Activated T-helper 1 cell treated with Interleukin-2 at 50 U/mL for 16 hours (primary cell): ENCODE measurements at places on chromosomes 2 and 18.

GRCh38 chr2:48715042-48715899 lies 40.3 kb downstream of the LHCGR start:
- DNase-seq: no peak

GRCh38 chr2:235162082-235162836 lies 210.4 kb downstream of the SH3BP4 start:
- no peak for DNase-seq

DNA sequence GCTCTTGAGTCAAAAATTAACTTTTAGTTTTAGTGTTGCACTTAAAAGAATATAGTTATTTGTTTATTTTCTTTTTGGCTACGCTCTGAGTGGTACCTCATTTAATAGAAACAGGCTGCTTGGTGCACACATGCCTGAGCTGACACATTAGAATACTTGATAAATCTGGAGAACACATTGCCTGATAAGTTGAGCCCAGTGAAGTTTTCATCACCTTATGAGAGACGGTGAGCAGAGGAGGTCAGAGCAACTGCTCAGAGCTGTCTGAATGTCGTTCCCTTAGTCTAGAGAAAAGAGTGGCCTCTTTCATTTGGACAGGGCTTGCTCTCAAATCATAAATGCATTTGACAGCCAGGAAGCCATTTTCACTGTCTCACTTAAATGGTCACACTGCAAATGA lies 715.9 kb downstream of the MBD2 start:
- no peak for DNase-seq

DNA sequence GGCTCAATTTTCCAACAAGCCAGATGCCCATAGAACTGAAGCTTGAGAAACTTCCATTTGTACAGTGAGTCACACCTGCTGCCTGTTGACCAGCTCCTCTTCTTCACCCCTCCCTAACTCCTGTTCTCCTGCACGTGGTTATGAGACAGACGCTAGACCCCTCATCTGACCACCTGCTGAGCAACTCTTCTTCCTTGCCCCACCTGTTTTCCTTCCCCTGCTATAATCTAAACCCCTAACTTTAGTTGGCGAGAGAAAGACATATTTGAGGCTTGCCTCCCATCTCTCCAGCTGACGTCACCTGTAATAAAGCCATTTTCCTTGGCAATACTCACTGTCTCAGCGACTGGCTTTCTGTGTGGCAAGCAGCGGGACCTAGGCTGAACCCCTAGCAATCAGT lies 22.3 kb upstream of the ITM2C start:
- no peak for DNase-seq

DNA sequence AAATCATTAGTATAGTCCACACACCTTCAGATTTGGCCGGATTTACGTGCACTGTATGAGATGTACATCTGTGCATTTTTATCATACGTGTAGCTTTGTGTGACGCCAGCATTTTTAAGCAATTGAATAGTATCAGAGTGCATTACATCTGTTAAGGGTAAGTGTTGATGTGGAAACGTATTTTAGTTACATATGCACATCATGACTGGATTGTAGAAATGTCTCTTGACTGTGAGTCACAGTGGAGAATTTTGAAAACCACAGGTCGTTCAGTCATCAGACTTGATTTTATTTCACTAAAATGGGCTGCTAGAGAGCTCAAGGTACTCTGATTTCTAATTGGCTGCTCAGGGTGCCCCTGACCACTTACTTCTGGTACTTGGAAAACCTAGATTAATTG lies 5.4 kb upstream of the GPBAR1 start:
- DNase-seq: no peak

- DNase-seq: no peak
These were observed 111.5 kb upstream of the SULT1C3 start for GRCh38 chr2:108128249-108128648.

DNA sequence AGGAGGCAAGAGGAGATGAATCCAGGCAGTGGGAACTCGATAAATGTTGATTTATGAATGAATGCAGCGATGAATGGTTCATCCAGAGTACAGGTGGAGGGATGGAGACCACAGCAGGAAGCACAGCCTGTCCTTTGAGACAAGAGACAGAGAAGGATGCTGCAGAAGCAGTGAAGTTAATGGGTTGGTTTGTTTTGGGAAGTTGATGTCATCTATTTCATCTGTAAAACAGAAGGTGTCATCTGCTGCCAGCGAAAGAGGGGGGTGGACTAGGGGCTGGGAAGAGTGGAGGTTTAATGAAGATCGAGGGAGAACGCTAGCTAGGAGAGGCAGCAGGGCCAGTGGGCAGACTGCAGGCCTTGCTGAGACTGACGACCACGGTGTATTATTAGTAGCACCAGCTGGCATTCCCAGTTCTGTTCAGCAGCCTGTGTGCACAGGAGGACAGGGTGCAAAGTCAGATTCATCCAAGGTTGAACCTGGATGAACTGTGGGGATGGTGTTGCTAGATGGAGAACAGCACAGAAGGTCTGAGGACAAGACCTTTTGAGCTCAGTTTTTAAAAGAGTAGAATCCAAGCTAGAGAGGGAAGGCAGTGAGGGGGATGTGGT lies 120.3 kb upstream of the CAPN13 start:
- no peak for DNase-seq

GRCh38 chr2:138943470-138943869 lies 163.3 kb upstream of the NXPH2 start:
- no peak for DNase-seq

- DNase-seq: no peak
These were observed 1613.3 kb upstream of the PIK3C3 start for GRCh38 chr18:40341701-40342100.

DNA sequence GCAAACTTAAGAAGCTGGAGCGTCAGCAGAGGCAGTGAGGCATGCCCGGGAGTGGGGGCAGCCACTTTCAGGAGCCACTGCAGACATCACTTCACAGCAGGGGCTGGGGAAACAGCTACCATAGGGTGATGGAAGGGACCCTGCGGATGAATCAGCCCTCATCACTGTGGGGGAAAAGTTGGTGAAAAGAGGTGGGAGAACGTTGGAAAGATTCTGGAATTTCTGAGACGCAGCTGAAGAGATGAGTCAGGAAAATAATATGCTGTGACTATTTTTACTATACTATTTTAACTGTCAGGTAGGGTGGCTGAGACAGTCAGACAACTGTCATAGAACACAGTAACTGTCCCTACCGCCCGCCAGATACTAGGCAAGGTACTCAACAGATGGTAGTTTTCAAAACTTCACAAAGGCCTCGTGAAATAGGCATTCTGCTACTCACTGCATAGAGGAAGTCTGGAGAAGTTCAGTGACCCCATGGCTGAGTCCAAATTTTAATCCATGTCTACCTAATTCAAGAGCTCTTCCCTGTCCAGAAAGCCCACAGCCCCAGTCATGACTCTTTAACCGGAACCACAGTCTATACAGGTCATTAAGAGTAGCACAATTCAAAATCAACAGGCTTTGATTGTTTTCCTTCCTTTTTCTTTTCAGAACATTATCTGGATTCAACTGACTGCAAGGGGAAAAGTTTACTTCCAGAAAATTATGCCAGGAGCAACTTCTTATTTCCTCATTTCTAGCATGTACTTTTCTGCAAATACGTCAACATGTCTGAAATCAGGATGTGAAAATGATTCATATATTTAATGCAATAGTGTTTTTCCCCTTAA lies 39.3 kb upstream of the EPB41L3 start:
- no peak for DNase-seq

- no peak for DNase-seq
These were observed 27.4 kb upstream of the MTIF2 start for GRCh38 chr2:55296393-55296792.

GRCh38 chr2:47360927-47361326 lies 42.0 kb upstream of the MSH2 start:
- no peak for DNase-seq

GRCh38 chr2:217248312-217248935 lies 388.6 kb upstream of the TNP1 start:
- DNase-seq: no peak

DNA sequence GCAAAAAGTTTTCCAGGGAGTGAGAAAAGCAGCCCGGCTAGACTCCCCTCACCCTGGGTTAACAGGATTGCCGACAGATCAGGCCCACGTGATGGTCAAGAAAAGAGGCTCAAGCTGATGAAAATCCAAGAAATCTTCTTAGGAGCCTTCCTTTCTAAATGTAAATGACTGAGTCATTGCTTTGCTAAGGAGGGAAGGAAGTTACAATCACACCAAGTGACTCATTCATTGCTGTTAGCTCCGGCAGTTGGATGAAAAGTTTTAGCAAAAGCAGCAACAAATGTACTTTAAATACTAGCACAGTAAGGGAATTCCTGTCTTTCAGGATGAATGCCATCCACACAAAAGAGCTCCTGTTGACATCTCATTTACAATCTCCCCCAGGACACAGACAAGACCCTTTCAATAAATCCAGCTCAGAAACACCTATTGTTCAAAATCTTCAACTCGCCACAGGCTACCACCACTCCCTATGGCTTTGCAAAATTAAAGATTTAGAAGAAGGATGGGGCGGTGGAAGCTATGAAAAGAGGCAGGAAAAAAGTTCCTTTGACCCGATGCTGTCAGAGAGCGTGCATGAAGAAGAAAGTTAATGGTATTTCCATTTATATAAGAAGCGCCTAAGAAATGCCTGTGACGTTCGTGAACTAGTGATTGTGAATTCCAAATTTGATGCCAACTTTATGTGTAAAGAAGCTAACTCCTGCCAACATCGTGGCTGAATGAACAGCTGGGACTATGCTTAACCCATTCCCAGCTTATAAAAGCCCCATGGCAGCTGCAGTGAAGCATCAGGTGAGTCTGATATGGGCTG lies 153.7 kb downstream of the TGIF1 start:
- no peak for DNase-seq

DNA sequence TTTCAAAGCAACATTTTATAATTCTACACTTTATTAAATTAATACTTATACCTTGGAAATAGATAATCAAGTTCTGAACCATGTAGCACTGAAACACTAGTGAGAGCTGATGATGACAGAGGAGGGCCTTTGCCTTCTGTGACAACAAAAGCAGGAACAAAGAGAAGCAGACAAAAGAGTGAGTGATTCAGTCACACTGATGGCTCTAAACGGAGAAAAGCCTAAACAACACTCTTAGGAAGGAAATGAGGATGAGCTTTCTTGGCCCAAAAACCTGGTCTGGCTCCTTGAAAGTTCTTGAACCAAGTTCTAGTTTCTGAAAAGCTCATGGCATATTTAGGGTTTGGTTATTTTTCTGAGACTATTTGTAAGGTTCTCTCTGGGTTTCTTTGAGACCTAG lies 271.9 kb downstream of the DPP10 start:
- DNase-seq: no peak

DNA sequence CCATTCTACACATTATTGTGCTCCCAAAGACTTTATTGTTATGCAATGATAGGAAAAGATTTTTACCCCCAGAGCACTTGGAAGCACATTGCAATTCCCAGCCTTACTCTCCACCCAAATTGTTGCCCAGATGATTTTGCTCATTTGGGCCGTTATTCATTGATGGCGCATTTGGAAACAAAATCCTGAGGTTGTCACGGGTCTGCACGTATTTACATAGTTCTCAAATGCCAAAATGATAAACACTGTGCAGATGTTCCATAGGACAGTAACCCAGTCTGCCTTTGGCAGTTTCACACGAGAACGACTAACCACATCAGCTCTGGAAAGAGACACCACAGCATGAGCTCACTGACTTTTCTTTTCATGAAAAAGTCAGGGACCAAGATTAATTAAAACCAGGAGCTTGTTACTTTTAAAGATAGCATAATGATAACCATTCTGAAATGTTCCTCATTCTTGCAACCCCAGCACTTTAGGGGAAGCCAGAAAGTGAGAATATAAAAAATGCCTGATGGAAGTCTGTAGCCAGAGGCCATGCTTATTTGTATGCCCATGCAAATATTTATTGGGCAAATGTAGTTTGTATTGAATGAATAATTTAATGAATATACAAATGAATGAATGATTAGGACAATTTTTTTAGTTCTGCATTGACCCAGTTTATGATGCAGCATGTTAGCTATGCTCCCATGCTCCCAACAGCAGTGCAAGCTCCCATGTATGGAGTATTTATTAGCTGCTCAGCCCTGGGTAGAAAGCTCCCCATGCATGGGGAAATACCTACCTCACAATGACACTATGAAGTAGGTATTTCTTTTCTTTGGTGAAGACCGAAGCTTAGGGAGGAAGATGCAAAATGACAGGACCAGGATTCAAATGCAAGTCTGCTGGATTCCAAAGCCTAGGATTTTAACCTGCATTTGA lies 84.6 kb downstream of the MAIP1 start:
- no peak for DNase-seq

GRCh38 chr18:69840001-69840400 lies 107.7 kb downstream of the CD226 start:
- DNase-seq: no peak

- no peak for DNase-seq
These were observed 22.0 kb upstream of the DAPL1 start for GRCh38 chr2:158773121-158773520.

DNA sequence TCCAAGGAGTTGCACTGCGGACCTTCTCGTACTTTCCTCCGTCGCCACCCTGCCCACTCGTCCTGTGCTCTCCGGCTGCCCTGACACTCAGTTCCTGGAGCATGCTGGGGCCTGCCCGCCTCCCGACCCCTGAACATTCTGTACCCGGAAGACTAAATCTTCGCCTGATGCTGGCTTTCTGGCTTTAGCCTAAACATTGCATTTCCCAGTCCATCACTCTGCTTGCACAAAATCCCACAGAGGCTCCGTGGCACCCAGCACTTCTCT lies 550 bp upstream of the SFXN5 start:
- DNase-seq: no peak

GRCh38 chr18:42192251-42193248 lies 237.5 kb downstream of the PIK3C3 start:
- no peak for DNase-seq

DNA sequence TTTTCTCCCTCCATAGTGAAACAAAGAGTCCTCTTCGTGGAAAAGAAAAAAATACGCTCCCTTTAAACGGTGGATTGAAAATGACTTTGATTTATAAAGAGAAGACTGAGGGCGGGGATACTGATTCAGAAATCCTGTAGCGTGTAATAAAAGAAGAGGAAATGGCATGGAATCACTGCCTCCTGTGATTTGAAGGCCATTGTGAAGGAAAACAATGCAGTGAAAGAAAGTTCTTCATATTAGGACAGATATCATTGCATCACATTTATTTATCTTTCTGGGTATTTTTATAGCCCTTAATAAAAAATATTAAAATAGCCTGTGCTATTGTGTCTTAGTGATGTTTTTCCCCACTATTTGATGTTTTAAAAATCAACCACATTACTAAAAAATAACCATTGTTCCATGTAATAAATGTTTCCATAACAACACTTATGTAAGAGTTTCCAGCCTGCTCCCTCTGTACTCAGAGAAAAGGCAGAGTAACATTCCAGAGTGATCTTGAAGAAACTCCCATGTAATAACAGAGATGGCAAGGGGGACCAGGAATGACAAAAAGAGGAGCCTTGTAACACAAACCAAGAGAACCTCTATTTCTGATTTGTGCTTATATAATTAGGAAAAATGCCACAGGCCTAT lies 8.0 kb downstream of the MRPL33 start:
- DNase-seq: no peak

DNA sequence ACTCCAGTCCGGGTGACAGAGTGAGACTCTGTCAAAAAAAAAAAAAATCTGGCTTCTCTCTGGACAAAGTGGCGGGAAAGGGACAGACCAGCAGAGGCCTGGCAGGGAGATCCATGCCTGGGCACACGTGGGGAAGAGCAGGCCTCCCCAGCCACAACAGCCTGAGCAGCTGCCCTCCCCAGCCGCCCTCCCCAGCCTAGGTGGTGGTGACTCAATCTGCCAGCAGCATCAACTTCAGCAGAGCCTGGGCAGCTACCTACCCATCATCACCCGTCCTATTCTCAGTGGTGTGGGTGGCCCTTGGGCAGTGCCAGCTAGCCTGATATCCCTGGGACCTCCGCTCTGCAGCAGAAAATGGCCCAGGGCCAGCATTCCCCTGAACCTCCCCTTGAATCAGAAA lies 612.4 kb downstream of the FBXO15 start:
- no peak for DNase-seq
